Natural killer cell (primary cell): ENCODE measurements at places on chromosomes 5 and 9. TPM values are rescaled to one million over a fixed set of nuclear protein-coding genes. Genes with fewer than 3 reads are reported as not detected.
A peak's percentile ranks its signal among the peaks of the same experiment; 100 is the strongest.

Gene UGT3A1
- not detected for total RNA-seq

Gene PCSK1
- total RNA-seq, result not detected

Gene NTNG2
- total RNA-seq, result 32.6 TPM

Gene DNAI1
- not detected for total RNA-seq

Gene GLRA1
- not detected for total RNA-seq

Gene UHRF2
- 120 TPM for total RNA-seq

Gene UBE2QL1
- total RNA-seq, result not detected

Gene ARHGEF37
- total RNA-seq, result 2.6 TPM

Gene CCDC152
- total RNA-seq, result 4.0 TPM

Gene GOLGA1
- total RNA-seq, result 21.5 TPM

Gene SETD9
- total RNA-seq, result 6.0 TPM

- no peak for DNase-seq
Measured at GRCh38 chr9:136437430-136437829, 2.2 kb downstream of the INPP5E start.

DNA sequence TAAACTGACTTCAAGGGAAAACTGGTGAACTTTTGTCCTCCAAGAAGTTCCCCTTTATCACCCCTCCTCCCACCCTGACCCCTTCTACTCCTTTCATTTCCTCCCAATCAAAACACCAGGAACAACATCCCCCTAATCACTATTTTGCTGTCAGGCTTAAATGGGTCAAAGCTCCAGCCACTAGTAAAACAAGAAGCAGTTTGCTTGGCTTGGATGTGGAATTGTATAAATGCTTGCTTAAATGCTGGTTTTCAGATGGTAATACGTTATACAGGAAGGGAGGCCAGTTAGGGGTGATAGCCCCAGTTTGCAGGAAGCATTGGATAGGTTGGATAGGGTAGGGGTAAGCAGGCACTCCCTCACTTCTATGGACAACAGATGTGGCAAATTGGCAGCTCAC is 473.6 kb downstream of the AGTPBP1 start:
- no peak for DNase-seq

DNA sequence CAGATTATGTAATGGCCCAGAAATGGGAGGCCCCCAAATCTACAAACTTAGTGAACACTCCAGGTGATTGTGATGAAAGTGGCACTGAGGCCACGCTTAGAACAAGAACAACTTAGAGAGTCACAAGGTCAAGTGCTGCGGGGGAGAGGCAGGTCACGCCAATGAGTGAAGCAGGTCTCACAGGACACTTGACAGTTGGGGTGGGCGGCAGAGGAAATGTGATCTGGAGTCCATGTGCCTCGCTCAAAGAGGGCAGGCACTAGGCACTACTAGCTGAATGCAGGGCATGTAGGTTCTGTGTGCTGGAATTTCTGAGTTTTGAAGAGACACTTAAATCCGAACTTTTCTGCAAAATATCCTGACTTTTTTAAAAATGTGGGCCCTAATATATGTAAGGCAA is 193.2 kb upstream of the RORB start:
- no peak for DNase-seq

GRCh38 chr5:119943148-119943547 is 313.8 kb downstream of the FAM170A start:
- no peak for DNase-seq

- no peak for DNase-seq
Measured at GRCh38 chr5:180652771-180653170, 3.4 kb upstream of the FLT4 start.

- DNase-seq, result no peak
Measured at GRCh38 chr9:38284588-38285051, 107.9 kb upstream of the ALDH1B1 start.

DNA sequence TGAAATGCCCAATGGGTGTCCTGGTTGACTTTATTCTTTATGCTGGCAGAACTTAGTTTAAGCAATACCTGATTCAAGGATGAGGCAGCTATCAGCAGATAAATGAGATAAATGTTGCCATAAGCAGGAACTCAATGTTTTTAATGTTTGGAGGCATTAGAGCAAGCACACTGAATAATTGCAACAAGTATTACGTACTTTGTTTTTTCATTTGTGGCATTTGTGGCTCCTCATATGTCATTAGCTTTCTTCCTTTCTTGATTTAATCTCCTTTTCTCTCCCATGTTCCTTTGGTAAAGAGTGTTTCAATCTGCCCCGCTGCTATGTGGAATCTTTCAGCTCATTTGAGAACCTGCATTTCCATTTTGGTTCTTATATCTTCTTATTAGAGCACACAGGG is 6.4 kb upstream of the NR3C1 start:
- peak; percentile 47 for DNase-seq

DNA sequence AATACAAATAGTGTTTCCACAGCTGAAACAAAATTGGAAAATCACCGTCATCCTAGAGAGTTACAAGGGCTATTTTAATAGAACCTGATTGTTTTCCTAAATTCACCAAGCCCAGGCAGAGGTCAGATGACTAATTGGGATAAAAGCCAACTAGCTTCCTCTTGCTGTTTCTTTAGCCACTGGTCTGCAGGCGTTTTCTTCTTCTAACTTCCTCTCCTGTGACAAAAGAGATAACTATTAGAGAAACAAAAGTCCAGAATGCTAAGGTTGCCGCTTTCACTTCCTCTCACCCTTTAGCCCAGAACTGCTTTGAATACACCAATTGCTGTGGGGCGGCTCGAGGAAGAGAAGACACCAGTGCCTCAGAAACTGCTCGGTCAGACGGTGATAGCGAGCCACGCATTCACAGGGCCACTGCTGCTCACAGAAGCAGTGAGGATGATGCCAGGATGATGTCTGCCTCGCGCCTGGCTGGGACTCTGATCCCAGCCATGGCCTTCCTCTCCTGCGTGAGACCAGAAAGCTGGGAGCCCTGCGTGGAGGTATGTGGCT is at the start of gene TLR4:
Gene TLR4, plus strand, starts transcription at position 380 of the 552 bp plus-strand sequence. Its CDS starts 70 bp downstream, at position 450.
- no peak for DNase-seq

DNA sequence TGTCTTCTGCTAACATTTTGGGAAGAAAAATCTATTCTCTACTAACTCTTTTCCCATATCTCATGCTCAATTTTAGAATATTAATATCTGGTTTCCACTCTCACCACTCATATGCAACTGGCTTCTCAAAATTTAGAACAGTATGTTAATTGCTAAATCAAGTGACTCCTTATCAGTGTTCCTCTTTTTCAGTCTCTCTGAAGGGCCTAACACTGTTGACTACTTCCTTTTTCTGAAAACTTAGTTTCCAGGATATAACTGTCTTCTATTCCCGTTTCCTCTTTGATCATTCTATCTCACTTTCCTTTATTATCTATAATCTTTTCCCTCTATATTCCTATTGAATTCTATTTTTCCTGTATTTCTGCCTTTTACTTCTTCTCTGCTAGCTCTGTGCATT is 1717.2 kb upstream of the C9orf72 start:
- no peak for DNase-seq

DNA sequence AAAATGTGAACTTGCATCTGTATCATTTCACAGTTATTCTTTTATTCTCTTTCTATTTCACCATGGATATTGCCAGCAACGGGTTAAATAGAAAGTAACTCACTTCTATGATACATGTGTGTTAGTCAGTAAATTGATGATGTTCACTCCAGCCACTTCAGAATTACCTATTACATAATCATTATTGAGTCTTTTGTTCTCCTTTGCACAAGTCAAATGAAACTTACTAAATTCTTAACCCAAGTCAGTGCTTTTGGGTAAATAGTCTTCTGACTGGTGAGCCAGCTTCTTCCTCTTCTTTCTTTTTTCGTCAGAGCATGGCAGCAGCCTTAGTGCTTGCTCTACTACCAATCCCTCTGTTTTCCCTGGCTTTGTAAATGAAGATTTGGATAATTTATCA is 344.3 kb downstream of the RAB3C start:
- DNase-seq, result no peak

GRCh38 chr5:128002425-128002824 is 81.1 kb upstream of the SLC12A2 start:
- DNase-seq, result no peak

- no peak for DNase-seq
Measured at GRCh38 chr5:111347021-111347420, 122.8 kb downstream of the CAMK4 start.

- no peak for DNase-seq
Measured at GRCh38 chr5:139246394-139246793, 47.1 kb upstream of the MATR3 start.
